ENCODE measurements at places on chromosomes 6 and 20. TPM values are rescaled to one million over a fixed set of nuclear protein-coding genes. Genes with fewer than 3 reads are reported as not detected.

SCUBE3 gene
- 58.5 TPM for total RNA-seq

MATN4 gene
- 0.11 TPM for total RNA-seq

HLA-F gene
- total RNA-seq, result 1.4 TPM

EZR gene
- 135 TPM for total RNA-seq

ELOVL4 gene
- total RNA-seq, result 10.0 TPM

MCM8 gene
- 9.4 TPM for total RNA-seq

NRM gene
- 4.0 TPM for total RNA-seq

TMEM217 gene
- total RNA-seq, result 1.6 TPM

TREM1 gene
- 0.66 TPM for total RNA-seq

ECT2L gene
- total RNA-seq, result not detected

ULBP3 gene
- total RNA-seq, result 9.9 TPM

BTN1A1 gene
- not detected for total RNA-seq

MOCS1 gene
- total RNA-seq, result 11.9 TPM

RAET1G gene
- 0.44 TPM for total RNA-seq

COL11A2 gene
- 0.11 TPM for total RNA-seq

SLCO4A1 gene
- total RNA-seq, result 2.0 TPM

EYS gene
- not detected for total RNA-seq

ID4 gene
- 15.8 TPM for total RNA-seq

TBXT gene
- not detected for total RNA-seq

SLC22A2 gene
- total RNA-seq, result 0.12 TPM

PSORS1C2 gene
- total RNA-seq, result not detected

MICB gene
- total RNA-seq, result 21.9 TPM

Measured in uterine smooth muscle cell (primary cell).